ENCODE measurements at places on chromosomes 4 and X. TPM values are rescaled to one million over a fixed set of nuclear protein-coding genes. Genes with fewer than 3 reads are reported as not detected.

DNA sequence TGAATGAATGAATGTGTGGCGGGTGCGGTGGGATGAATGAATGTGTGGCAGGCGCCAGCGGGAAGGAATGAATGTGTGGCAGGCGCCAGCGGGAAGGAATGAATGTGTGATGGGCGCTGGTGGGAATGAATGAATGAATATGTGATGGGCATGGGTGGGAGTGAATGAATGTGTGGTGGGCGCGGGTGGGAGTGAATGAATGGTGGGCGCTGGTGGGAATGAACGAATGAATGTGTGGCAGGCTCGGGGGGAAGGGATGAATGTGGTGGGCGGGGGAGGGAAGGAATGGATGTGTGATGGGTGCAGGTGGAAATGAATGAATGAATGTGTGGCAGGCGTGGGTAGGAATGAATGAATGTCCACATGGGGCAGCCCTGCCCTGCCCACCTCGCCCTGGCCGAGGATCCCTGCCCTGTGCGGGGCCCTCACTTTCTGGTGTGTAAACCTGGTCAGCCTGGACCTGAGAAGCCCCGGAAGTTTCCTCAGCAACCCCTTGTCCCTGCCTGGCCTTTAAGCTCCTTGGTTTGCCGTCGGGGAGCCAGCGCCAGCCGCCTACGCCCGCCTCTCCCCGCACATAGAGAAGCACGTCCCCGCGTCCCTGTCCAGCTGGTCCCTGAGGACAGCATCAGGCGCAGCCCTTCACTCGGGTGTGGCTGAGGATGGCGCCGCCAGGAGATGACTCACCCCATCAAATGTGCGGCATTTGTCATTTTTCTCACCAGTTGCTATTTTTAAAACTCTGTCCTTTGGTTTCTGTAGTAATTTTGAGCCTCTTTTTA lies 112.8 kb upstream of the LRPAP1 start:
- DNase-seq: no peak

GRCh38 chr4:94452476-94453371 lies 982 bp downstream of the PDLIM5 start:
- DNase-seq: no peak

DNA sequence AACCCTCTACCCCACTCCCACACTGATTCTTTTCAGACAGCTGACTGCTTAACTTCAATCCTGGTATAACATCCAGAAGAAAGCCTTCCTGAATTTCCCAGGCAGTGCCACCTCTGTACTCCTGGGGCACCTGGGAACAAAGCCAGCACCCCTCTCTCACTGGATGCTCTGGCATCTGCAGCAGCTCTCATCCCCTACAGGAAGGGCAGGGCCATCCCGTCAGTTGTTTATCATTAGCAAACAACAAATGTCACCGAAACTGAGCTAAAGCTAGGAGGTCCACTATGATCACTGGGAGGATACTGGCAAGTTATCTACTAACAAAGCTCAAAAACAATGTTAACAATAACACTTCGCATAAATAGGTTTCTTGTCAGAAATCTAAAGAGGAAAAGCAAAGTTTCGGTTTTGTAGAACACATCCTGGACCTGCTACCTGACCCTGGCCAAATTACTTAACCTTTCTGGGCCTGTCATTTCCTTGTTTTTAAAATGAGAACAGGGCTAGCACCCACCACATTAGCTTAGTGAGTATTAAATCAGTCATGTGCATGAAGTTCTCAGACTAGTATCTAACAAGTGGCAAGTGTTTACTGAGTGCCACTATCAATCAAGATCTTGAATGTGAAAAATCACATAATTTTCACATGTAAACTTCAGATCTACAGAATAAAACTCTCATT lies 86.6 kb downstream of the NR3C2 start:
- no peak for DNase-seq

DNA sequence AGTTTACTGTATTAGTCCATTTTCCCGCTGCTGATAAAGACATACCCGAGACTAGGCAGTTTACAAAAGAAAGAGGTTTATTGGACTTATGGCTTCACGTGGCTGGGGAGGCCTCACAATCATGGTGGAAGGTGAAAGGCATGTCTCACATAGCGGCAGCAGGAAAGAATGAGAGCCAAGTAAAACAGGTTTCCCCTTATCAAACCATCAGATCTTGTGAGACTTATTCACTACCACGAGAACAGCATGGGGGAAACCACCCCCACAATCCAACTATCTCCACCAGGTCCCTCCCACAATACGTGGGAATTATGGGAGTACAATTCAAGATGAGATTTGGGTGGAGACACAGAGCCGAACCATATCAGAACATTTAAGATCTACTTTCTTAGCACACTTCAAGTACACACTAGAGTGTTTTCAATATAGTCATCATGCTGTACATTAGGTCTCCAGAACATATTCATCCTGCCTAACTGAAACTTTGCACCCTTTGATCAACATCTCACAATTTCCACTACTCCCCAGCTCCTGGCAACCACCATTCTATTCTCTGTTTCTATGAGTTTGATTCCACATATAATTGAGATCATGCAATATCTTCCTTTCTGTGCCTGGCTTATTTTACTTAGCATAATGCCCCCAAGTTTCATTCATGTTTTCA lies 341.0 kb downstream of the ARHGAP24 start:
- no peak for DNase-seq

- DNase-seq: no peak
These were observed 16.3 kb upstream of the MBNL3 start for GRCh38 chrX:132505116-132505515.

The TEX11 gene
- not detected for polyA plus RNA-seq

DNA sequence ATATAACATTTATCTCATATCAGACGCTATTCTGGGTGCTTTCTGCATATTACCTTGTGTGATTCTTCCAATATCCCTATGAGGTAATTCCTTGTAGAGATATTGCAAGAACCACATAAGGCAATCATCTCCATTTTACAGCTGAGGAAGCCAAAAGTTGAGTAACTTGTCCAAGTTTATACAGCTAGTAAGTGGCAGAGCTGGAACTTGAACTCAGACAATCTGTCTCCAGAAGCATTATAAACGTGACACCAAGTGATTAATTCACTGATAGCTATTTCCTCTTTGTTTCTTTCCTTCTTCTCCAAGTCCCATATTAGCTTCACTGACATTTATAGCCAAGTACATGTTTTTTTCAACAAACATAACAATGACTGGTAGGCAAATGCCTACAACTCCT lies 7.3 kb downstream of the EMCN start:
- DNase-seq: no peak

The GK gene
- 4.0 TPM for polyA plus RNA-seq

GRCh38 chrX:134732152-134732551 lies 73.9 kb upstream of the PLAC1 start:
- no peak for DNase-seq

The SPANXC gene
- polyA plus RNA-seq: not detected

GRCh38 chrX:131923614-131924250 lies 99.4 kb upstream of the STK26 start:
- no peak for DNase-seq

The CXCL8 gene
- not detected for polyA plus RNA-seq

Measured in naive thymus-derived CD4-positive, alpha-beta T cell (primary cell).